Posterior cingulate gyrus (tissue), 11 donors: ENCODE measurements at places on chromosomes 5 and 9.

DNA sequence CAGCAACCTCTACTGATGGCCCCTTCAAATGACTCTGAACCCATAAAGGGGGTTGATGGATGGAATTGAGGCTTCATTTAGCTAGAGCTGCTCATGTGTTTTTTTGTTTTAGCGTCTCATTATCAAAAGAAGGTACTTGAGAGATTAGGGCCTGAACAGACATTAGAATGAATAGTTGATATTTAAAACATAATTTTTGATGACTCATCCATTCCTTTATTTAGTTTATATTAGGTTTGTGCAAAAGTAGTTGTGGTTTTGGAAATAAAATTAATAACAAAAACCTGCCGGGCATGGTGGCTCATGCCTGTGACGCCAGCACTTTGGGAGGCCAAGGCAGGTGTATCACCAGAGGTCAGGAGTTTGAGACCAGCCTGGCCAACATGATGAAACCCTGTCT, 485.9 kb downstream of the PSAT1 start:
- no peak for DNase-seq

DNA sequence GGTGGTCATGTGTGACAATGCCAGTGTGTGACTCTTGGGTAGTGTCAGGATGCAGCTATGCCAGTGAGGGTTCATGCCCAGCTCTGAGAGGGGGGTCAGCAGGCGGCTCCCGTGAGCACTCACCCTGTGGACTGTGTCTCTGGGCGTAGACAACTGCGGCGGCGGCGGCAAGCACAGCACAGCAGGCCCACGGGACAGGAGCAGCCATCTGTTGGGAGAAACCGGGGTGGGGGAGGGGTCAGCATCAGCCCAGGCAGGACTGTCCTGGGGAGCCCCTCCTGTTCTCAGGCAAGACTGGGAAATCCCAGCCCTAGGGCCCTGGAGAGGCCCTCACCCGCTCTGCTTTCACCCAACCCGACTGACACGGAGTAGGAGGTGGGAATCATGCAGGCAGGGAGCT, 20.8 kb downstream of the CNTFR start:
- DNase-seq: no peak

DNA sequence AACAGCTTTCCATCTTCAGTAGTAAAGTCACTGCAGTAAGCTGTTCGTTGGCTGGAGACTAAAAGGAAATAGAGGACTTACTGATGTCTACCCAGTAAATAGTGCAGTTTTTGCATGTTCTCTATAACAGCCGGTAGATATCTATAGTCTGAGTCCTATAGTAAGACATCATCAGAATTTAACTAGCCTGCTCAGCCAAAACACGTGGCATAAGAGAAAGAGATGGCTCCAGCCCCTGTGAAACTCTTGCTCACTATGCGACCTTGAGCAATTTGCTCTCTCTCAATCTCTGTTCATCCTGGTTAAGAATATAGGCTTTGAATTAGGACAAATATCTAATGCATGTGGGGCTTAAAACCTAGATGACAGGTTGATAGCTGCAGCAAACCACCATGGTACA, 201.6 kb upstream of the PAPPA start:
- DNase-seq: no peak

DNA sequence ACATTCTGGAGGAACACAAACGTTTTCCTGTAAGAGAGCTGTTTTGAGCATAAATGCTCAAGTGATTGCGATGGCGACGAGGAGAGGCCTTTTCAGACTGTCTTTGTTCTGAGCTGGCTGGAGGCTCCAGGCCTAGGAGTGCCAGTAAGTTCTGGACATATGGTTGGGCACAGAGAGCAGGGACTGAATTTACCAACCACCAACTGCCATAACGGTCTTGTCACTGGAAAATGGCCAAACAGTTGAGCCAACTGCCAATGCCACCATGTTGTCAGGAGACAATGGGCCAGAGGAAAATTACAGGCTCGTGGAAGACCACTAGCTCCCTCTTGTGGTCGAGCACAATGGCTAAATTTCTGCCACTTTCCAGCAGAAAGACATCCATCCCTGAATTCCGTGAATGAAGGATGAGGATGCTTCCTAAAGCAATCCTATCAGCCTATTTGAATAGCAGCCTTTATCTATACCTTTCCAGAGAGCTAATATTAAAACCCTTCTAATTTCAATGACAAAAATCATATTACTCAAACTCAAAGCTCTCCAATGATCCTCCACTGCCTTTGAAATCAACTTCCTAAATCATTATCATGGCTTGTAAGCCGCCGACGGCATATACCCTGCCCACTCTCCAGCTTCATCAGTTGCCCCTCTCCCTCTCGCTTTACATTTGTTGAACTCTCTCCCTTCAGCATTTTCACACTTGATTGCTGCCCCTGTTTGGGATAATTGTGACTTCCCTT, 66.9 kb upstream of the GLIS3 start:
- DNase-seq: peak; percentile 46

GRCh38 chr5:34923694-34924461, 5.5 kb upstream of the DNAJC21 start:
- DNase-seq: no peak

DNA sequence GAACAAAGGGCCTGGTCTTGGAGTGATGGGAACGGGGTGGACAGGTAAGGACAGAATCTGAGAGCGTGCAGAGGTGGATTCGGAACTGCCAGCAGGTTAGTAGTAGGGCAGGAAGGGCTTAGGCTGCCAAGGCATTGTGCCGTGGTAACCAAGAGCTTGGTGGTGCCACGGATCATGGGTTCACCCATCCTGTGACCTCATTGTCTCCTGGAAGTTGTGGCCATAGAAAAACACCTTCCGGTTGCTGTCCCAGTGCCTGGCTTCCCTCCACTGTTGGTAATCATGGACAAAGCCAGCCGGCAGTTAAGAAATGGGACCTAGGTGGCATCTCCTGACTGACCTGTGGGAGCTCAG, 42.5 kb upstream of the CFAP157 start:
- DNase-seq: no peak
